ENCODE measurements at places on chromosomes 5 and 9.

DNA sequence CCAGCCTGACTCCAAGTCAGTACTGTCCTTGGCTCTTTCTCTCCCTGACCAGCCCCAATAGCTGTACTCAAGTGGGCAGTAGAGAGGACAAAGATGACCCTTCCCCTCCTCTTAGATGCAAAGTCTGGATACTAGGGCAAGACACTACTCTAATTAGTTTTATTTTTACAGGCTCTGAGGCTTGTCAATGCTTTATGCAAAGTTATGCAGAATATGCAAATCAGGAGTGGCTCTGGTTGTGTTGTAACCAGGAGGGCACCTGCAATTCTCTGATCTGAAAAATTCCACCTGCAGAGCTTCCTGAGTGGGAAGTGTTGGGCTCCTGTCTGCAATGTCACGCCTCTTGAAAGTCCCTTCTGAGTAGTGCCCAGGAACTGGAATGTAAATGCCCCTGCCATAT lies 201.5 kb downstream of the RGS3 start:
- DNase-seq: no peak

DNA sequence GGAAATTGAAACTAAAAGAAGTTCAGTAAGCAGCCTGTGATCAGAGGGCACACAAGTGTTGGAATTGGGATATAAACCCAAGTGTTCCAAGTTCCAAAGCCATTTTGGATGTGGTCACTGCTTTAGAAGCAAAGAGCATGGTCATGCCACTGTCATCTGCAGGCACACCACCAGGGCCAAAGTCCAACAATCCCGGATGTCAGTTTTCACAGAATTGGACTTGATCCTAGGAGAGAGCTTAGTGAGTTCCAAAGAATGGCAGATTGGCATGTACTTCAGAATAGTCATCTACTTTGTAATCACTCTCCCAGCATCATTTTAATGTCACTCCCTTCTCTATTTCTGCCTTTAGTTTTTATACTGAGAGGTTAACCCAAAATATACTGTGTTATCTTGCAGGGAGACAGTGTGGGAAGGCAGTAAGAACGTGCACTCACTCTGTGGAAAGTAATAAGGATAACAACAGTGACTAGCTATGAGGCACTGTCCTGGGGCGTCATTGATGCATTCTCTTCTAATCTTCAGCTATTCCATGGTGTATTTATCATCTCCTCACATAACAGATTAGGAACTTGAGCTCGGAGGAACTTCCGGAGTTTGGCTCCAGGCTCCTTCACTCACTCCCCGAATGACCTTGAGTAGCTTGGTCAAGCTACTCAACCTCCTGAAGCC lies 388.0 kb downstream of the ACTL7B start:
- no peak for DNase-seq

DNA sequence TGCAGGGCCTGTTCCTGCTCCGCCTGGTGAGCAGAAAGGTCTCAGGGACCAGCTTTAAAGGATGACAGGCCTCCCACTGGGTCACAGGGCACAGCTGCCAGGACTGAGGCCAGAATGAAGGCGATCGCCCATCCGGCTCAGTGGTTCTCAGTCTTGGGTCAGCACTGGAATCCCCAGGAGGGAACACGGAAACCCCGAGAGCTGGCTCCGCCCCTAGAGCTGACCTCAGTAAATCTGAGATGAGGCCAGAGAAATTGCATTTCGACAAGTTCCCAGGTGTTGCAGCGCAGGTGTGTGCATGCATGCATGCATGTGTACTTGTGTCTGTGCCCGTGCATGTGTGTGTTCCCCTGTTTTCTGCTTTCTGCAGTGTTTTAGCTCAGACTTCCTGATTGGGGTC lies 47.2 kb upstream of the KCNMB1 start:
- no peak for DNase-seq

DNA sequence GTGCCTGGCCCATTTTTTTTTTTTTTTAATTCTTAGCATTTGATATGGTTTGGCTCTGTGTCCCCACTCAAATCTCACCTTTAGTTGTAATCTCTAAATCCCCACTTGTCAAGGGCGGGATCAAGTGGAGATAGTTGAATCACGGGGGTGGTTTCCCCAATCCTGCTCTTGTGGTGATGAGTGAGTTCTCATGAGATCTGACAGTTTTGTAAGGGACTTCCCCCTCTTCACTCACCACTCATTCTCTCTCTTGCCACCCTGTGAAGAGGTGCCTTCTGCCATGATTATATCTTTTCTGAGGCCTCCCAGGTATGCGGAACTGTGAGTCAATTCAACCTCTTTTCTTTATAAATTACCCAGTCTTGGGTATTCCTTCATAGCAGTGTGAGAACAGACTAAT lies 27.2 kb downstream of the NDUFAF2 start:
- DNase-seq: peak; percentile 24

DNA sequence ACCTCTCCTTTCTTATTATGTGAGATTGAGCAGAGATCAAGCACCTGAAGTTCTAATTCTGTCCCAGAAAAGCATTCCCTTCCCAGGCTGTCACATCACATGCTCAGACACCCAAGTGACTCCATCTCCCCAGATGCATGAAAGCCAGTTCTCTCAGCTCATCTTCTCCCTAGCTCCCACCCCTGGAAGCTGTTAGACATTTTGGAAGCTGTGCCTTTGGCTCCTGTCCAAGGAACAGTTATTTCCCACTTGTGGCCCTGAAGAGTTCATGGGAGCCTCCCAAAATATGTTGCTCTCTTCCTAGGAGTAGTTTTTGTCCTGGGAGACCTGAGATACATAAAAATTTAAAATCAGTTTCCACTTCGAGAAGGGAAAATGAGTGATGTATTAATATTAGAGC lies 161.4 kb upstream of the GAS1 start:
- DNase-seq: no peak

DNA sequence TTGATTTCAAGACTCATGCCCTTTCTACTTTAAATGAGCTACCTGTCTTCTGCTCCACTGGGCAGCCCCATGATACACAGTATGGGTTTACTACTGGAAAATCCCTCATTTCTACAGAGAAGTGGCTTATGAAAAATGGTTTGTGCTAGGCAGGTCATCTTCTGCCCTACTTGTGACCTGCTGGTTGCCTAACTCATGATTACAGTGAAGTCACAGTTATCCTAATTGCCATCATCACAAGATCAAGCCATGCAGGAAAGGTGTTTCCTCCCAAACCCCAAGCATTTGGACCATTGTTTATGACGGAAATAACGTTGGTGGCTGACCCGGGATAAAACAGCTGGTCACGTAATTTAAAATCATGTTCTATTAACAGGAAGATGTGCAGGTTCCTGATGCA lies 330.6 kb downstream of the ACTL7B start:
- DNase-seq: no peak

GRCh38 chr9:84230355-84231145 lies 110.0 kb downstream of the SLC28A3 start:
- no peak for DNase-seq

DNA sequence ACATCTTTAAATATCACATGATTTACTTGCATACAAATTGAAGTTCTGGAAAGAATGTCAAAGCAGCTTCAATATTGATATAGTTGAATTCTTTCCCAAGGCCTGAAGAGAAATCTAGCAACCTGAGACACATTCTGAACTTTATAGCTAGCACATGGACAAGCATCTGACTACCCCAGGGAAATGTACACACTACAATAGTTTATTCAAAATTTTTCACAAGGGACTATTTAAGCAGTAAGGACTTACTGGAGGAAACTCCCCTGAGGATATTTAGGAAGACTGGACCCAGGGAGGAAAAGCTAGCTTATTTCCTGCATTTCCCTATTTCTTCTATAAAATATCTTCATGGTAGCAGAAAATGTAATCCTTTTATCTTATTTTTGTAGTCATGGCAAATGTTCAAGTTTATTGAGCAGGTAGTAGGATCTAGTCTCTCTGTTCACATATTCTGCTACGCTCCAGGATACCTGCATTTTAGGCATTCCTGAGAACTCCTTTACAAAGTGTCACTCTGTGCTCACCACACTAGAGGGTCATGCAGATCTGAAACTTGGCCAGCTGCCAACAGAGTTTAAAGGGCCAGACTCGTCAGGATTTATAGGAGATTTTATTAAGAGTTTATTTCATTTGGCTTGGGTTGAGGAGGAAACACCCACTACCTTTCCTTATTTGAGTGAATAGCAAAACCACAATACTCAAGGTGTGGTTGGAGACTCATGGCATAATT lies 348.4 kb upstream of the FTMT start:
- DNase-seq: no peak

- no peak for DNase-seq
Observed at GRCh38 chr5:168607946-168608345, 28.8 kb upstream of the PANK3 start.

DNA sequence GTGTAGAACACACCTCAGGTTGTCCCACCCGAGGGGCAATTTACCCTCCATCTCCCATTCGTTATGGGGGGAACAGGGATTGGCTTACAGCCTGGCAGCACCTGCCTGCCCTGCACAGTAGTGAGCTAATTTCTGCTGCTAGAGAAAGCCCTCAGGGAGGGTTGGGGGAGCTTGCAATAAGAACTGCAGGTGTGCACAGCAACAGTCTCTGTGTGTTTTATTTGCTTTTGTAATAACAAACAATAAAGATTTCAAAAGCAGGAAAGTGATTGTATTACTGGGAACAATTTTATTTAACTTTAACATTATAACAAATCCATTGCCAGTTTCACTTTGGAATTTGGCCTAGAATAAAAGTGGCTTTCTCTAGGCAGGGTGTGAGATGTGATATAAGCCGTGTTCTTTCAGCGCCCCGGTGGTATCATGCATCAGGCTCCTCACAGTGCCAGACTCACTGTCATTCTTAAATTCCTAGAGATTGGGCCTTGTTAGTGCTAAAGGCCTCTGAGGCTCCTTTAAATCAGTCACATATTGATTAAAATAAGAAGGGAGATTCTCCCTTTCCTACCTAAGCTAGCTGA lies 81.1 kb downstream of the RMI1 start:
- DNase-seq: no peak

DNA sequence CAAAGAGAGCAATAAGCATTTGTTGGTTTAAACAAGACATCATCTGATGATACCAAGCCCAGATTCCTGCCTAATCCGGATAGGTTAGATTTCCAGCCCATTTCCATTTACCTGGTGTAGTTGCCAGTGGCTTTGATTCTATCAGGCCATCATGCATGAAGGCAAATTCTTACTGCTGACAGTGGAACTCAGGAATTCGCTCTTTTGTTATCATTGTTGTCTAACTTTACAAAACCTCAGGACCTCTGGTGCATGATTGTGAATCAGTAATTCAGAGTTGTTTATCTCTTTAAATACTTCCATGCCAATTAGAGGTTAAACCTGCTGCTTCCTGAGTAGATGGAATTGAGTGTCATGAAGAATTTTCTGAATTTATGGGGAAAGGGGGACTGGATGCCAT lies 76.5 kb downstream of the C9orf152 start:
- no peak for DNase-seq

DNA sequence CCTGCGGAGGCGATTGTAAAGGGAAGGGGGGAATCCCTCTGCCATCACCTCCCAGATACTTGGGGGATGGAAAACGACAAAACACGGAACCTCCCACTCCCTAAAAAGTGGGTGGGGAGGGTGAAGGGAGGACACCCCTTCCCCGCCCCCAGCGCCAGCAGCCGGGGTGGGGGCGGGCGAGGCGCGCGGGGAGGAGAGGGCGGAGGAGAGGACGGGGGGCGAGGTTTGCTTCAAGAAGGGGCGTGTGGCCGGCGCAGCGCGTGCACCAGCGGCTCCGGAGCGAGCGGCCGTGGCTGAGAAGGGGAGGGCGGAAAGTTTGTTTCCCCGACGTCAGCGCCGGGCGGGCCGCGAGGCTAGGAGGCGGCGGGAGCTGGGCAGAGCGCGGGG lies at the start of gene PRRX2:
PRRX2 (plus strand) TSS at position 259 of the 387 bp plus-strand sequence. CDS start 221 bp downstream, outside the sequence.
- DNase-seq: no peak

DNA sequence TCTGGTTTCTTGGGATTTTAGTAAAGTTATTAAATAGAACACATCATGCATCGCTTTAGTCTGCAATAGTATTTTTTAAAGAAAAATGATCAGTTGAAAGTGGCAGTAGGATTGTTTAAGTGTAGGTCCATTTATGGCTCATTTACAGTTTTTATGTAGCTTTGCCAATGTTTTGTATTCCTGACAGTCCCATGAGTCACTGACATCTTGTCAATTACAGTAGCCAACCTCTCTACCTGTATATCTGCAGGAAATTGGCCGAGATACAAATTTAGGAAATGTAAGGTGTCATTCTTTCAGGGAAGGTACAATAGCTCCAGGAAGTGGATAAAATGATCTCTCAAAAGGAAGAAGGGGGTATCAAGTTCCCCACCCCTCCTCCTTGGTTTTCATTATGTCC lies 47.7 kb upstream of the MTAP start:
- DNase-seq: no peak

DNA sequence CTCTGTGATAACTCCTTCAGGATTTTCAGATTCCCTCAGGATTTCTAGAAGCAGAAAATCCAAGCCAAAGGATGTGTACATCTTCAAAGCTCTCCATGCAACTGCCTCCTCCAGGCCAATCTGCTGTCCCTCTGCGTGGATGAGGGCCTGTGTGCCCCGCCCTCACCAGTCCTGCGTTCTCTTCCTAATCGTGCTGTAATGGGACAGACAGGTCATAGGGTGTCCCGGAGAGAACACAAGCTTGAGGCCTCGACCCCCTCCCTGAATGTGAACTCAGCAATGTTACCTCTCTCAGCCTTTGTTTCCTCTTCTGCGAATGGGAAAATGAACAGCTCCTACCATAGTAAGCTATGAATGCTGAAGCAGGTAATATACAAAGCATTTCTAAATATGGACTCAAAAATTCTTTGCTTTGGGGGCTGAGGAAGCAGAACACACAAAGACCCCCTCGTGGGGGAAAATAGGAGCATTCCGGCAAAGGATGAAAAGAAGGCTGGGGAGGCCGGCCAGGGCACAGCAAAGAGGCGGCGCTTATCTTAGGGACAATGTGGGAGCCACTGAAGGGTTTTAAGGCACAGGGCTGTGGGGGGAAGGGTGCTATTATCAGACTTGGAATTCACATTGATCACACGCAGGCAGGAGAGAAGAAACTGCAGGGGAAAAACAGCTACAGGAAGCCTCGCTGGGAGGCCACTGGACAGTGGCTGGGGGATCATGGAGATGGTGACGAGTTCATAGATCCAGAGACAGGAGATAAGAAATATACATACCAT lies 57.2 kb upstream of the FBXW11 start:
- no peak for DNase-seq

- DNase-seq: no peak
Observed at GRCh38 chr5:75734913-75735789, 17.9 kb upstream of the POC5 start.

DNA sequence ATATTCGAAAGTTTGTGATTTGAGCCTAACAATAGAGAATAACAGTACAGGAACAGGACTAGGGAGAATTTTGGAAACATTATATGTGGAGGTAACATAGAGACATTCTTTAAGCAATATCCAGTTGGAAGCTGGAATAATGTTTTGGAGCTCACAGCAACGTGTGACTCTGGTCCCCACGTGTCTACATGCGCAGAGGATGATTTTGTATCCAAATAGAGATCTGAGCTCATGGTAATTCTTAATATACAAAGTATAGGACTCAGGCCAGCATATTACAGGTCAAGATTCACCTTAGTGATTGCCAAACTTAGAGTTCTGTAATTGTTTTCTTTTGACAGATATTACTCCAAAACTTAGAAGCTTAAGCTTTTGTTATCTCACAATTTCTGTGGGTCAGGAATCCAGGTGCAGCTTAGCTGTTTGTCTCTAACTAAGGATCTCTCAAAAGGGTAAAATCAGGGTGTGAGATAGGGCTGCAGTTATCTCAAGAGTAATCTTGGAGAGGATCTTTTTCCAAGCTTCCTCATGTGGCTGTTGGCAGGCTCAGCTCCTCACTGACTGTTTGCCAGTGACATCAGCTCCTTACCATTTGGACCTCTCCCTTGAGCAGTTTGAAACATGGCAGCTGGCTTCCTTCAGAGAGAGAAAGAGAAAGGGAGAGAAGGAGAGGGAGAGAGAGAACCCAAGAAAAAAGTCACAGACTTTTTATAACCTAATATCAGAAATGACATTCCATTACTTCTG lies 272.0 kb upstream of the ZNF462 start:
- no peak for DNase-seq

All from stimulated activated naive B cell treated with anti-CD40 and anti-IgM and Interleukin-4, amounts not matched to agents 10 μg/mL and 1 μg/mL and 100 μg/mL, for 72 hours (primary cell).